Umbilical cord (tissue), 2 donors: ENCODE measurements at places on chromosomes 1 and 21. TPM values are rescaled to one million over a fixed set of nuclear protein-coding genes. Genes with fewer than 3 reads are reported as not detected.

- DNase-seq, result no peak
Measured at GRCh38 chr1:116933606-116934515, 24.1 kb downstream of the PTGFRN start.

DNA sequence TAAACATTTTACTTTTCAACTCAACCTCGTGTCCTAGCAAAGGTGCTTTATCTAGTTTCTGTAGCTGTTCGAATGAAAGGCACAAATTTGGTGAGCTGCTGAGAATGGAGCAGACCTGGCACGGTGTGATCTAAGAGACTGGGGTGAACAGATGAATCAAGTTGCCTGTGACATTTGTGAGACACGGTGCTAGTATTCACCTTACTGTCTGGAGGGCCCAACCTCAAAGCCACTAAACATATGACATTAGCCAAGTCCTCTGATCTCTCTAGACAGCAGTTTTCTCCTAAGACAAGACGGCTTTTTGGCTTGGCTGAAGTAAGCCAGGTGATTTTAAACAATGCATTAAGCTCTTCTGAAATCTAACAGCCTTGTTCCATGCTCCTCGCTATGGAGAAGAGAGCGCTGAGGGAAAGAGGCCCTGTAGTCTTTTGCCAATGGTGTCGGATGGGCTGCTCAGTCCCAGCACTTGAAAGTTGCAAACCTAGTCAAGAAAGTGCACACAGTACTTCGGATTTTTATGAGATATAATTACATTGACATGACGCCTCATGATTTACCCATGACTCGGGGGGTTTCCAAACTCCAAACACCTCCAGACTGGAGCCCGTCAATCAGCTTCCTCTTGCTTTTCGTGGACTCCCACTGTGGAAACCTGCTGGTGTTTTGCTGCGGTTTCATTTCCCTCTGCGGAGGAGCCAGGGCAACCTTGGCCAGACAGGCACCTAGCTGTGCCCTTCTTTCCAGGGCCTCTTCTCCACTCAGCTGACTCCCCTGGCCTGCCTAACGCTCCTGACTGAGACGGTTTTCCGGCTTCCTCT, 794 bp upstream of the TOR3A start:
- no peak for DNase-seq

Gene LCE3D
- total RNA-seq, result 2.4 TPM

GRCh38 chr1:170891872-170892271, 43.5 kb upstream of the MROH9 start:
- no peak for DNase-seq

GRCh38 chr21:24420689-24421088, 1186.6 kb downstream of the MRPL39 start:
- DNase-seq, result no peak

Gene BRINP3
- total RNA-seq, result 14.4 TPM

- DNase-seq, result no peak
Measured at GRCh38 chr1:174791863-174792262, 207.9 kb upstream of the CACYBP start.

DNA sequence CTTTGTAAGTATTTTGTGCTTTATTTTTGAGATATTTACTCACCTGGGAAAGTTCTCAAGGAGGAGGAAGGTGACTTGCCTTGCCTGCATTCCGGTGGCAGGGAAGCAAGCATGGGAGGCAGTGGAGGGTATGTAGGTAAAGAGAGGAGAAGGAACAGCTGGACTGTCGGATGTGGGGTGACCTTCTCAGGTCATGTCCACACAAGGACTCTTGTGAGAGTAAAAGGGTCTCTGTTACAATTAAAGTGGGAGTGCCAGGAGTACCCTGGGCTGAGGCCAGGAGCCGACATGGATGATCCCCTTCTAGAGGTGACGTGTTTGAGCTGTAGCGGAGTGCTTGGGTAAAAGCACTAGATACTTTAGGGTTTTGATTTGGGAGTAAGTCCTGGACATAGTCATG, 25.0 kb downstream of the UBE4B start:
- no peak for DNase-seq

DNA sequence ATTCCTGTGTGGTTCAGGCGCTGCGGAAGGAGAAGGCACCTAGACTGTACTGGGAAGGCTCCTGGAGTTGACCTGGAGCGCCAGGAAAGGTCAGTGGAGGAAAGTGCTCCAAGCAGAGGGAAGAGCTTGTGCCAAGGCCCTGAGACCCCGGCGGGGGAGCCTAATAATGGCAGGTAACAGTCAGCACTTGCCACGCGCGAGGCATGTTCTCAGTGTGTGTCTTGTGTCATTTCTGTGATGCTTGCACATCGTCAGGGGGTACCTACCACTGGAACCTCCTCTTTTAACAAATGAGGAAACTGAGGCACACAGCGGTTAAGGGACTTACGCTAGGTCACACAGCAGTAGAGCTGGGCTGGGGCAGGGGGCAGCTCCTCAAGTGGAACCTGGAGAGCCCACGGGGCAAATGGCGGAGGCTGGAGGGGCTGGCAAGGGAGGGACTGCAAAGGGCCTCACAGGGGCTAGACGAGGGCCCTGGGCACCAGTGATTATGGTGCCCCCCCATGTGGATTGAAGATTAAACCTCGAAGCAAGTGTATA, 976 bp upstream of the BMP8B start:
- no peak for DNase-seq

Gene FAM177B
- total RNA-seq, result not detected

Gene ELF3
- 4.3 TPM for total RNA-seq

Gene HTR6
- not detected for total RNA-seq

Gene TTC22
- total RNA-seq, result 1.7 TPM

DNA sequence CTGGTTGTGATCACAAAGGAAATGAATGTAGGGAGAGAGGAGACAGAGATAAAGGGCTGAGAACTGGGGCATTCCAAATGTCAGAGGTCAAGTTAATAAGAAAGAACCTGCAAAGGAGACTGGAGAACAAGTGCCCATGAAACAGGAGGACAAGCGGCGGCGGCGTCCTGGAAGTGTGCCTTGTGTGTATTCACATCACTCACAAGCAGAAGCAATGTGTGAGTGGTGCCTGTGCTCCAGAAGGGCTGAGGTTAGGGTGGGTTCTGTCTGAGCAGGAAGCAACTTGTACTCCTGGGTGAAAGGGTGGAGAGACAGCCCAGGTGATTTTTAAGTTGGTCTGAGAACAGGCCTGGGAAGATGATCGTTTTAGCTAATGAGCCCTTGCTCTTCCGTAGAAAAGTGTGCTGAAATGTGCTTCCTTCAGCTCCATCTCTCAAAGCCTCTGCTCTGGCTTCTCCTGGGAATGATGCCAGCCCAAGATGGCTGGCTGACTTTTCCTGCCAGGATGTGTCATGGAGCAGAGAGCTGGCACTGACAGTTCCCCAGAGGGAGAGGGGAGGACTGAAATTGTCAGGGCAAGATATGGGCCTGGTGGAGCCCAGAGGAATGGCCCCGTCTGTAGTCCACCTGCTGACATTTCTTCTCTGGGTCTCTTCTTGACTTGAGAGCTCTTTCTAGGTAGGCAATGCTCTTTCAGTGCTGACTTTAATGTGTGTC, 25.1 kb upstream of the PLEKHA6 start:
- DNase-seq, result peak; percentile 68

Gene PTPN7
- total RNA-seq, result 1.2 TPM

Gene KIAA1614
- total RNA-seq, result 17.6 TPM

Gene GTF2B
- total RNA-seq, result 40.9 TPM
